Foreskin keratinocyte (primary cell): ENCODE measurements at places on chromosomes 4 and X. TPM values are rescaled to one million over a fixed set of nuclear protein-coding genes. Genes with fewer than 3 reads are reported as not detected.

DNA sequence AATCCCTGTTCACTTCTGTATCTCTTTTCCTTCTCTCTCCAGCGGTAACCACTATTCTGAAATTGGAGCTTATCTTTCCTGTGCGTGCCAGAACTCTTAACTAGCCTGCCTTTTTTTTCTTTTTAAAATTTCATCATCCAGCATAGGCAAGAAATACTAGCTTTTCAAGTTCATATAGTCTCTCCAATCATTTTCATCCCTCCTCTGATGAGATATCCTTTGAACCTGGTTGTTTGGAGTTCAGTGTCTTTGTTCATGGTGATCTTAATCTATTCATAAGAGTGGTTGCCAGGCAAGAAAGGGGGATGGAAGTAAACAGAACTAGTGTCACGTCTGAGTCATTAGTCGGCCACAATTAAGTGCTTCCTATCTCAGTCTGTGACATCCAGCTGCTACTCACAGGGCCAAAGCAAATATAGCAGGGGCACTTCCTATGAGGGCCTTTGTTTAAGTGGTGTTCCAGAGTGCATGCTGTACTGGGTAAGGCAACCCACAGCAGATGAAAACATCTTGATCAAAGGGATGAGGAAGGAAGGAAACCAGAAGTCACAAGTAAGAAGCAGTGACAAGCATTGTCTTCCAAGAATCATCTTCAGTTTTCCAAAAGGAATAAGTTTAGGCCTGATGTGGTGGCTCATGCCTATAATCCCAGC is 56.4 kb upstream of the XIAP start:
- peak; percentile 79 for DNase-seq

- DNase-seq, result no peak
Observed at GRCh38 chr4:31984872-31985271, 1264.7 kb downstream of the PCDH7 start.

GRCh38 chrX:101390664-101391525 is at the start of gene RPL36A:
Gene RPL36A (plus strand): TSS chrX:101391011. CDS start chrX:101391044, 33 bp downstream.
- DNase-seq, result peak; percentile 51

DNA sequence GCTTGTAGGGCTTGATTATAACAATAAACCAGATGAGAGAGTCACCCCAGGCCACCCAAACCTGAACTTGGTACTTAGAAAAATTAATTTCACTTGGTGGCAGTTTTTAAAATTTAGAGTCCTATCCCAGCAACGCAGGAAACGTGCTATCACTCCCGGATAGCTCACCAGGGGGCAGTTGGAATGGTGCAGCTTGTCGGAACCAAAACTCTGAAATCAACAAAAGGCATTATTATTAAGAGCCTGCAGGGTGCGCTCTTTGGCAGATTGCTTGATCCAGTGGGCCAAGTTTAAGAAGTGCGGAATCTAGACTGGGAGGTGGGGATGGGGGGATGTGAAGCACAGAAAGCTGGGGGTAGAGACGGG is 2.4 kb downstream of the FRAS1 start:
- DNase-seq, result peak; percentile 76

DNA sequence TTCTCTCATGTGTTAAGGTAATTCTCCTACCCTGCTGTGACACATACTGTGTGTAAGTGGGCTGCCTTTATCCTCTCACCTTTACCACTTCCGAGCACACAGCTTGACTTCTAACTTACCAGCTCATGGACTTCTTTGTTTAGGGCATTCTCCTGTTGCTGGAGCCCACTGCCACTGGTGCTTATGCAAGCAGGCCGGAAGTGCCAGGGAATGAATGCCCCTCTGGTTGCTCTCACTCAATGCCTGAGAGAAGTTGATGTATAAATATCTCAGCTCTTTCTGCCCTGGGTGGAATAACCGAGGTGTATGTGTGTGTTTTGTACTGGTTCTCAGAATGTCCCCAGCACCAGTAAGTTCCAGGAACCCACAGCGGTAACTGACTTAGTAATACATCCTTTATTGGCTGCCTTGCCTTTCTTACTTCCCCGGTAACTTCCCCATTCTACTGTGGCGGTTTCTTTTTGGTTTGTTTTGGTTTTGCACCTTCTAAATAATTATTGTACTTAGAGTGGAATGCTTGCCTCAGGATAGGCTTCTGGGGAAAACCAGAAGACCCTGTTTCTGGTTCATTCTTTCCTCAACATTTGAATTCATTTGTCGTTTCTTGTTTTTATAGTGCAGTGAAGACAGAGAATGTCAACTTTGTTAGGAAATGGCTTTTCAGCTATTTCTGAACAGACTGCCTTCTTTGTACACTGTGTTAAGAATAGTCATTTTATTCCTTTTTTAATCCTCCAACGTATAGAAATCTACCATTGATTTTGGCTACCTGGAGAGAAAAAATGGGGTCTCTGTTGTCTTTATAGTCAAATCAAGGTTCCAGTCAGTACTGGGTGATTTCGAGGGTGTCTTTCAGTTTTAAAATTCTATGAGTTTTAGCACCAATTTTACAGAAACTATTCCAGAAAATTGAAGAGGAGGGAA is 45.4 kb downstream of the CXorf58 start:
- DNase-seq, result no peak

DNA sequence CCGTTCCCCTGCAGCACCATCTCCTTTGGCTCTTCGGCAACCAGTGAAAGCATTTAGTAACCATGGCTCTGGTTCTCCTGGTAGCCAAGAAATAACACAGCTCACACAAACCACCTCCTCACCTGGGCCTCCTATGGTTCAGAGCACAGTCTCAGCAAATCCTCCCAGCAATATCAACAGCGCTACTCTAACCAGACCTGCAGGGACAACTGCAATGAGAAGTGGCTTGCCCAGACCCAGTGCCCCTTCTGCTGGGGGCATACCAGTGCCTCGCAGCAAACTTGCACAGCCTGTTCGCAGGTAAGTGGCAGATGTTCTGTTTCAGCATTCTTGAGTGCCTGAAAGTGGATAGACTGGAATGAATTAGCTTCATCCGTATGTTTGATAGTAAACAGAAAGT is 63.0 kb upstream of the SLC10A4 start:
- DNase-seq, result no peak

- peak; percentile 26 for DNase-seq
Observed at GRCh38 chr4:47287735-47288134, 175.8 kb downstream of the COMMD8 start.

CPLX1 gene
- 0.07 and 0.10 TPM in 2 replicates for total RNA-seq
